Endothelial cell (in vitro differentiated cells): ENCODE measurements at places on chromosomes 5 and 9. TPM values are rescaled to one million over a fixed set of nuclear protein-coding genes. Genes with fewer than 3 reads are reported as not detected.

- peaks cover 11% of the 10 kb centered on the region for H3K36me3 ChIP-seq
- DNase-seq: no peak
- no peak overlapping the region for H3K27ac ChIP-seq
- H3K27me3 ChIP-seq: peaks cover 2% of the 10 kb centered on the region
- H3K4me3 ChIP-seq: no peak overlapping the region
- no peaks in the 10 kb centered on the region for H3K4me1 ChIP-seq
Observed at GRCh38 chr9:129868872-129869486, 33.7 kb downstream of the USP20 start.

GRCh38 chr5:5291357-5291756 is 131.1 kb upstream of the ICE1 start:
- H3K27ac ChIP-seq: no peak overlapping the region
- peaks cover 9% of the 10 kb centered on the region for H3K4me1 ChIP-seq
- H3K36me3 ChIP-seq: peaks cover 8% of the 10 kb centered on the region
- H3K4me3 ChIP-seq: no peak overlapping the region

DNA sequence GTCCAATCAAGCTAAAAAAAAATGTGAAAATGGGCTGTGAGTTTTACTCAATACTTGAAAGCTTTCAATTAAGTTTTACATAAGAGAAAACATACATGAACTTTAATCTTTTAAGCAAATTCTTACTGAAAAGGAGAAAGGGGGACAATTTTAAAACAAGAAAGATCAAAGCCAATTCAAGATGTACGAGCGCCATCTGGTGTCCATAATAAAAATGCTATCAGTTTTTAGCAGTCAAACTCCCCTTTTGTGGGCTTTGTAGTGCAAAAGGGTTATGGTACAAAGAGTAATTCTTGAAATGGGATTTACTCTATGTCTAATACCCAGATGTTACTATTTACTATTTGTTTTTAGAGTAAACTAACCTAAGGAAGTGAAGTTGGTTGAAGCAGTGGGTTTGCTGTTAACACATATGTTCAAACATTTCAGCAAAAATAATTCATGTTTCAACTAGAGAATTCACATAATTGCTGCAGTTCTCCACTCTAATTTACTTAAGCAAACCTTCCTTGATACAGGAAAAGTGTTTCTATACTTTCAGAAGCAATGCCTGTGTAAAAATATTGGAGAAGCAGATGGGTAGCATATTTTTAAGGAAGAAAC is 228.2 kb upstream of the TYRP1 start:
- H3K27ac ChIP-seq: no peak overlapping the region
- peak; percentile 13 for DNase-seq
- H3K27me3 ChIP-seq: no peaks in the 10 kb centered on the region
- no peaks in the 10 kb centered on the region for H3K36me3 ChIP-seq
- no peaks in the 10 kb centered on the region for H3K4me1 ChIP-seq

DNA sequence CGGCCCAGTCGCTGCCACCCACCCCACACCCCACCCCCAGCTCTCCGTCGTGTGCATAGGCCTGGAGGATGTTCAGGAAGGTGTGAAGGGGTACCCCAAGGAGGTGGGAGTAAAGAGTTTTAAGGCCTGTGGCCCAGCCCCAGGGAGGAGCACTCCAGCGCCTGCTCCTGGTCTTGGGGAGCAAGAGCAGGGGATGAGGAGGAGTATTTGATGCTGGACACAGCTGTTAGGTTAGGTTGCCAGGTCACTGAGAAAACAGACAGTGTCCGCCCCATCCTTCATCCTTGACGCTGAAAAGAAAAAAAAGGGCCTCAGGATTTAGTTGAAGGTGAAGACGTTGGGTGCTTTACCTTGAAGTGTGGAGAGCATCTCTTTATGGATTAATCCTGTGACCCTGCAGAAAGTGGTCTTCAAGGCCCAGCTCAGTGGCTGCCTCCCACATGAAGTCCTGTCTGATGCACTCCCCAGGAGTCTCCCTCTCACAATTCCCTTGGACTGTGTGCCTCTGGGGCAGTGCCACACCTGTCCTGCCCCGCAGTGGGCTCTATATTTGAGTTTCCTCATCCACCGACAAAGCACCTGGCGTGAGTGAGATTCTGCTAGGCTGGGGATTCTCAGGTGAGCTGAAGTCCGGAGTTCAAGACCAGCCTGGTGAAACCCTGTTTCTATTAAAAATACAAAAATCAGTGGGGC is 101.8 kb downstream of the SPRY4 start:
- no peaks in the 10 kb centered on the region for H3K27me3 ChIP-seq
- DNase-seq: no peak
- peaks cover 21% of the 10 kb centered on the region for H3K4me1 ChIP-seq
- H3K36me3 ChIP-seq: no peaks in the 10 kb centered on the region
- no peak overlapping the region for H3K4me3 ChIP-seq

DNA sequence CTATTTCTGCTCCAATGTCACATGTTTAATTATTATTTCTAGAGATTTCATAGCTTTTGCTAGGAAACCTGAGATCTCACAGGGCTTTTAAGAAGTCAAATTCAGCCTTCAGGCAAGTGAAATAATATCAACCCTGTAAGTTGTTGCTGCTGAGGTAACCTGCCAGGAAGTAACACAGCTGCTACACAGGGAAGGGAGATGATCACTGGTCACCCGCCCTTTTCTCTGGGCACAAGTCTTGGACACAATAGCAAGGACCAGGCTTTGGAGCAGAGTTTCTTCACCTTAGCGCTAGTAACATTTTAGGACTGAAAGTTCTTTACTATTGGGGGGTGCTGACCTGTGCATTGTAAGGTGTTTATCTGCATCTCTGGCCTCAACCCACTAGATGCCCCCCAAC is 50.1 kb downstream of the PTTG1 start:
- peaks cover 38% of the 10 kb centered on the region for H3K4me1 ChIP-seq
- no peak for DNase-seq
- H3K4me3 ChIP-seq: no peak overlapping the region
- H3K27me3 ChIP-seq: no peaks in the 10 kb centered on the region
- no peaks in the 10 kb centered on the region for H3K36me3 ChIP-seq
- no peak overlapping the region for H3K27ac ChIP-seq

- H3K36me3 ChIP-seq: peaks cover 43% of the 10 kb centered on the region
- peak; percentile 46 for DNase-seq
- H3K27me3 ChIP-seq: no peaks in the 10 kb centered on the region
- no peak overlapping the region for H3K4me3 ChIP-seq
Observed at GRCh38 chr5:32076699-32077695, 97.1 kb downstream of the GOLPH3 start.

- no peaks in the 10 kb centered on the region for H3K36me3 ChIP-seq
- no peak for DNase-seq
- H3K27me3 ChIP-seq: peaks cover 8% of the 10 kb centered on the region
- no peak overlapping the region for H3K27ac ChIP-seq
Observed at GRCh38 chr9:94150279-94150828, 66.1 kb downstream of the PTPDC1 start.

DNA sequence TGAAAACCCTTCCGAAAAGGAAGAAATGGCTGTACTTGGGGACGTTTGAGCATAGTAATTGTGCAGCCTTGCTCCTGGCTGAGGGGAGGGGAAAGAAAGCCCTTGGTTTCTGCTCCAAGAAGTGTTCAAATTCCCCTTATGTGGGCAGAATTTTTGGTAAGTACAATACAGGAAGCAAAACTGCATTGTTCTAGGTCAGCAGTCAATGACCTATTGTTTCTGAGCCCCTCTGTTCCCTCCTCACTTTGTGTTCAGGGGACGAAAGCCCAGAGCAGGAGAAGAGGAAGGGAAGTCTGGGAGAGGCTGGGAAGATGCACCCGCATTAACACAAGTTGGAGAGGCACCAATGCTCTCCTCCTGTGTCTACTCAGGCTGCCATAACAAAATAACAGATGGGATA is 11.9 kb downstream of the BASP1 start:
- H3K27ac ChIP-seq: peak overlapping the region; percentile 72
- DNase-seq: no peak
- H3K27me3 ChIP-seq: peaks cover 3% of the 10 kb centered on the region
- H3K4me3 ChIP-seq: no peak overlapping the region
- H3K36me3 ChIP-seq: peaks cover 15% of the 10 kb centered on the region

GRCh38 chr9:70297141-70297540 is 38.4 kb downstream of the SMC5 start:
- H3K4me3 ChIP-seq: no peak overlapping the region
- peaks cover 11% of the 10 kb centered on the region for H3K36me3 ChIP-seq
- no peak for DNase-seq
- H3K27me3 ChIP-seq: no peaks in the 10 kb centered on the region
- no peak overlapping the region for H3K27ac ChIP-seq
- no peaks in the 10 kb centered on the region for H3K4me1 ChIP-seq

DNA sequence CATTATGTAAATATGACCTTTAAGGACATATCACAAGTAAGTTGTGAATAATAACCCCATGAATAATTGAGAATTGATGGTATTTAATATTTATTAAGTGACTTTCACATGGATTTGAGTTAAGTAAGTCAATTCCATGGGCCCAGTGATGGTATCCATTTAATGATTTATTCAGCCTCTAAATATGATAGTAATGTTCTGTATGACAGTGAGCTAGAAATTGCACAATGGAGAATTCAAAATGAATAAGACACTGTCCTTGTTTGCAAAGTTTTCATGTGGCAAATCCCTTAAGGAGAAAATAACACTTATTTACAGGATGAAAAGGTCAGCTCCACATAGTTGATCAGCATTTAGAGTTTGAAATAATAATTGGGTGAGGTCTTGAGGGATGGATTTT is 160.7 kb downstream of the PDE4D start:
- peaks cover 13% of the 10 kb centered on the region for H3K4me1 ChIP-seq
- no peak overlapping the region for H3K27ac ChIP-seq
- DNase-seq: no peak
- H3K4me3 ChIP-seq: no peak overlapping the region
- H3K27me3 ChIP-seq: no peaks in the 10 kb centered on the region
- H3K36me3 ChIP-seq: no peaks in the 10 kb centered on the region

DNA sequence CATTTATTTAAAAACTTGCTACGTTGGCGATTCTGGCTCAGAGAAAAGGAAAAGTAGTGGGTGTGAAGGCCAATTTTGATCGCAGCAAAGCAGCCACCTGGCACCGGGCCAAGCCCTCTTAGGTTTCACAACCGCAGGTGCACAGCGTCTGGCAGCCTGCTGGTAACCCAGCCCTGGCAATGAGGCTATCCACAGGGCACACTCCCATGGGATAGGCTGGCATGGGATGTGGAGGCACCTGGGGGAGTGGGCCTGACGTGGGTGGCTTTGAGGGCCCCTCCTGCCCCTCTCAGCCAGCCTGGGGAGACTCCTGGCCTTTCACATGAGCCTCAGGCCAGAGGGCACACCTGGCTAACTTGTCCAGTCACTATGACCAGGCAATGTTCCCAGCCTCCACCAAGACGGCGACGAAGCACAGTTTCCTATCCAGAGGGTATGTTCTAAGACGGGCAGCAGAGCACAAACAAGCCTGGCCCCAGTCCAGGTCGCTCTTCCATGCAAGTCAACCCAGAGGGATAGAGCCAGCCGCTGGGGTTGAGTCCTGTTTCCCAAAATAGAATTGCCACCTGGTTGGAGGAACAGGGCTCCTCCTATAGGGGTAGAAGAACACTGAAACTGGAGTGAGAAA is 19.0 kb downstream of the CMBL start:
- no peak overlapping the region for H3K4me3 ChIP-seq
- peaks cover 18% of the 10 kb centered on the region for H3K36me3 ChIP-seq
- peaks cover 10% of the 10 kb centered on the region for H3K4me1 ChIP-seq
- no peak overlapping the region for H3K27ac ChIP-seq

- H3K27me3 ChIP-seq: peaks cover 5% of the 10 kb centered on the region
- H3K27ac ChIP-seq: peak overlapping the region; percentile 10
- peaks cover 15% of the 10 kb centered on the region for H3K36me3 ChIP-seq
- H3K4me1 ChIP-seq: peaks cover 6% of the 10 kb centered on the region
Observed at GRCh38 chr9:129068990-129069861, 11.7 kb upstream of the DOLPP1 start.

- H3K4me1 ChIP-seq: no peaks in the 10 kb centered on the region
- H3K27ac ChIP-seq: no peak overlapping the region
- DNase-seq: no peak
- peaks cover 4% of the 10 kb centered on the region for H3K27me3 ChIP-seq
Observed at GRCh38 chr5:3512361-3513095, 83.1 kb upstream of the IRX1 start.

- H3K36me3 ChIP-seq: peaks cover 10% of the 10 kb centered on the region
- DNase-seq: no peak
- H3K27ac ChIP-seq: no peak overlapping the region
- peaks cover 6% of the 10 kb centered on the region for H3K27me3 ChIP-seq
- H3K4me1 ChIP-seq: peaks cover 36% of the 10 kb centered on the region
Observed at GRCh38 chr9:127177231-127177630, 54.8 kb upstream of the ANGPTL2 start.

- DNase-seq: no peak
- H3K27ac ChIP-seq: no peak overlapping the region
- H3K27me3 ChIP-seq: peaks cover 2% of the 10 kb centered on the region
Observed at GRCh38 chr5:73945505-73945904, 319.5 kb downstream of the ARHGEF28 start.

GRCh38 chr5:67805666-67806348 is 409.7 kb upstream of the PIK3R1 start:
- no peak overlapping the region for H3K4me3 ChIP-seq
- H3K36me3 ChIP-seq: no peaks in the 10 kb centered on the region
- DNase-seq: no peak
- no peaks in the 10 kb centered on the region for H3K4me1 ChIP-seq

DNA sequence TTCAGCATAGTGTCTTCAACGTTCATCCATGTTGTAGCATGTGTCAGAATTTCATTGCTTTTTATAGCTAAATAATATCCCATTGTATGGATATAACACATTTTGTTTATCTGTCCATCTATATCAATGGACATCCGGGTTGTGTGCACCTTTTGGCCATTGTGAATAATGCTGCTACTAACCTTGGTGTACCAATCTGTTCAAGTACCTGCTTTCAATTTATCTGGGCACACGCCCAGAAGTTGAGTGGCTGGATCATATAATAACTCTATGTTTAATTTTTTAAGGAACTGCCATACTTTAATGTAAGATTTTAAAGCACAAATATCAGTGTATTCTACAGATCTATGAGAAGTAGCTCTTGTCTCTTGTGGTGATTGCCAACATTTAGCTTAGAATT is 43.5 kb downstream of the SCAI start:
- no peak overlapping the region for H3K4me3 ChIP-seq
- H3K27ac ChIP-seq: no peak overlapping the region
- H3K27me3 ChIP-seq: no peaks in the 10 kb centered on the region

- no peak overlapping the region for H3K27ac ChIP-seq
- DNase-seq: no peak
- H3K4me3 ChIP-seq: no peak overlapping the region
- peaks cover 14% of the 10 kb centered on the region for H3K4me1 ChIP-seq
- H3K36me3 ChIP-seq: no peaks in the 10 kb centered on the region
Observed at GRCh38 chr5:1141834-1142233, 30.0 kb upstream of the SLC12A7 start.

SVEP1 gene
- 0.08 TPM for total RNA-seq

FBLL1 gene
- total RNA-seq: 0.51 TPM

NRG2 gene
- total RNA-seq: not detected

SMIM33 gene
- total RNA-seq: not detected

WNT8A gene
- 0.69 TPM for total RNA-seq

PRDM9 gene
- total RNA-seq: not detected

CYSRT1 gene
- total RNA-seq: 1.4 TPM

IQGAP2 gene
- 43.4 TPM for total RNA-seq

PRR16 gene
- total RNA-seq: not detected

ANKRD34B gene
- total RNA-seq: 0.62 TPM

CDC37L1 gene
- 10.7 TPM for total RNA-seq

NUTM2F gene
- not detected for total RNA-seq

EIF4EBP3 gene
- total RNA-seq: 16.4 TPM

CNTNAP3B gene
- 4.1 TPM for total RNA-seq

TLE1 gene
- total RNA-seq: 79.4 TPM
